Hindlimb muscle (tissue), 1 donor: ENCODE measurements at places on chromosomes 1 and 21. TPM values are rescaled to one million over a fixed set of nuclear protein-coding genes. Genes with fewer than 3 reads are reported as not detected.

FAM151A gene
- 0.85 TPM for polyA plus RNA-seq

NDC1 gene
- polyA plus RNA-seq = 9.3 TPM

PALMD gene
- polyA plus RNA-seq = 106 TPM

SYT14 gene
- 1.7 TPM for polyA plus RNA-seq
